ENCODE measurements at places on chromosomes 5 and 9.

DNA sequence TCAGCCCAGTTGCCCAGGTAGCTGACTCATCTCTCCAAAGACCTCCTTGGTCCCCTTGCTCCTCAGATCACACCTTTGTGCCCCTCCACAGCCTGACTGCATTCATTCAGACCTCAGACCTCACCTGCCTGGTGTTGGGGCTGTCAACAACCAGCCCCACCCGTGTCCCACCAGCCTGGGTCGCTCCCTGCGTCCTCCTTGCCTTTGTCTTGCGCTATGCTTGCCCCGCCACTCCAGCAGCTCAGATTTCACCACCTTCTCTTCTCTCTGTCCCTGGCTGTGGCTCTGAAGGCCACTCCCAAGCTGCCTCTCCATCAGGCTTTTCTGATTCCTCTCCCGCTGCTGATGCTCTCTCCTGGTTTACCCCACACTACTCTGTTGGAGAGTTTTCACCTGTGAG is 103.5 kb downstream of the MVB12B start:
- DNase-seq = no peak

- DNase-seq = no peak
Measured at GRCh38 chr9:130017076-130017475, 25.9 kb downstream of the FNBP1 start.

DNA sequence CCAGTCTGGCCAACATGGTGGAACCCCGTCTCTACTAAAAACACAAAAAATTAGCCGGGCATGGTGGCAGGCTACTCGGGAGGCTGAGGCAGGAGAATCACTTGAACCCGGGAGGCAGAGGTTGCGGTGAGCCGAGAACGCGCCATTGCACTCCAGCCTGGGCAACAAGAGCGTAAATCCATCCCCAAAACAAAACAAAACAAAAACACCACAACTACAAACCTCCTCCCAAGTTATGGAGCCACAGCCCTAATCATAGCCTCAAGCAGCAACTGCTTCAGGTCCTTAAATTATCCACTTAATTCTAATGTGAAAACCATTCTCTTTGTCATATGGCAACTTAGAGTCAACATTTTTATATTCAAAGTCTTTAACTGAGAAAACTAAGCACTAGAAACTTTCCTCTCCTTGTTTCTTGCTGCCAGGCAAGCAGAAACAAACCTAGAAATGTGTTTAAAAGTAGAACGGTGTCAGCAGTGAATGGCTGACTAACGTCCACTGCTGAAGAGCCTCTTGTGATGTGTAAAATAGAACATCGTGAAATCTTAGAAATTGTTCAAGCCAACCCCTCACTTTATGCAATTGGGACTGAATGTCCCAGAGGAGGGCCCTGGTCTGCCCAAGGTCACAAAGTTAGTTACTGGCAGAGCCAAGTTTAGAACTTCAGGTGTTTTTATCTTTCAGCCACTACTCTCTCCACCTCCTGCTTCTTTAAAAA is 5.7 kb downstream of the TMEM245 start:
- DNase-seq = no peak

DNA sequence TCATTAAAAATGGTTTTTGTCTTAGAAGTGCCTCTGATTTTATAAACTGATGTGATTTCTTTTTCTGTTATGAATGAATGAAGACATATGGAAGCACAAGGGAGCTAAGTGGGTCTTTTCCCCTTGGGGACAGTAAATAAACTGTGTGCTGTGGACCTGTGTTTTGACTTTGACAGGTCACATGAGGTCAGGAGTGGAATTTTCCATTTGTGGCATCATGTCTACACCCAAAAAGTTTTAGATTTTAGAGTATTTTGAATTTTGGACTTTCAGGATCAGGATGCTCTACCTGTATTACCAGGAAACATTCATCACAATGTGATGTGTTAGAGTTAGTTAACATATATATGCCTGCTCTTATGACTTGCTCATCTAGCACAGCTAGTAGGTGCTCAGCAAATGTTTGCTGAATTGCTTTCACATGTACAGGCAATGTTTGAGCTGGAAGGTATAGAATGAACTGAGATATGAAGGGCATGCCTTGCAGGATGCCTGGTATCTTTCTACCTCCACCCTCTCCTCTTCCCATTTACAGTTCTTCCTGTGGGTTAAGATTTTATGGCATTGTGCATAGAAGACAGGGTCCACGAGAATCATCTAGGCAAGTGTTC is 73.2 kb upstream of the NR3C1 start:
- no peak for DNase-seq

DNA sequence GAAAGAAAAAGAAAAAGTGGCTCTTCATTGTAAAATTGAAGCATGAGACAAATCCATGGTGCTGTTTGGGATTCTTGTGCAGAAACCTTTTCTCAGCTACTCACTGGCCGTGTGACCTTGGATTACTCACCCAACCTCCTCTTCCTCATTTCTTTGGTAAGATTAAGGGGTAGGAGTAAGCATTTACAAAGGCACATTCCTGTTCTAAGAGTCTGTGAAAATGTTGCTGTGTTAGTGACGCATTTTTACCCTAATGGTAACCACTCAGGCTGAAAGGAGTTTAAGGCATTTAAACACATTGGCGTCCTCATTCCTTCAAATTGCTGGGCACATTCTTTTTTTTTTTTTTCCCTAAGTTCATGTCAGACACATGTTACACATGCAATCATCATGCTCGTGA is 4.3 kb downstream of the RAI14 start:
- DNase-seq = no peak

GRCh38 chr5:175579742-175580432 is 78.0 kb upstream of the HRH2 start:
- no peak for DNase-seq

DNA sequence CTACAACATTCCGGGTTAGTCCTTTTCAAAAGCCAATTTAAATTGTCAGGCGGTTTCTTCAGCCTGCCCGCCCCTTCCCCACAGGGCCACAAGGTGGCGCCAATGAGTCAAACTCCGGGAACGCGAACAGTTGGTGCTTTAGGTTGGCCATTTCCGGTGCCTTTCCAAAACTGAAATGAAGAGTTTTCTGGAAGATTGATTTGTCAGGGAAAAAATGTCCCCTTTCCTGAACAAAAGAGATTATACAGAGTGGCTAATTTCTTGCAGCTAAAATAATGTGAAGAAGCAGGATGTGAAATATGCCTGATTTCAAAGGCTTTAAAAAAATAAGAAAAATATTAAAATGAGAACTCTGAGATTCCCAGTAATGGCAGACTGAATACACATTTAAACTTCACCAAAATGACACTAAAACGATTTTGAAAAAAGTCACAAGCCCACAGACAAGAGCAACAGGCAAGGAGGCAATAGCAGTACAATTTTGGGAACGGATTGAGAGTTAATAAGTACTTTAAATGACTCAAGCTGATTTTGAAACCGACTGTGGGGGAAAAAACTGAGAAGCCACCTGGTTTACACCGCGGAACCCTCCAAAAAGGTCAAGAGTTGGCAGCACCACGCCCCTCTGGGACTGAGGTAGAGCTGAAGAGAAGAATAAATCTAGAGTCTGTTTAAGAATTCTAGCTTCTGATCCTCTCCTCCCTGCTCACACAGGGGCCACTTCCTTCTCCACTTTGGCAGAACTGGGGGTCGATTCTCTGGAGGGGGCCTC is 45.7 kb downstream of the SLC46A2 start:
- peak; percentile 55 for DNase-seq

DNA sequence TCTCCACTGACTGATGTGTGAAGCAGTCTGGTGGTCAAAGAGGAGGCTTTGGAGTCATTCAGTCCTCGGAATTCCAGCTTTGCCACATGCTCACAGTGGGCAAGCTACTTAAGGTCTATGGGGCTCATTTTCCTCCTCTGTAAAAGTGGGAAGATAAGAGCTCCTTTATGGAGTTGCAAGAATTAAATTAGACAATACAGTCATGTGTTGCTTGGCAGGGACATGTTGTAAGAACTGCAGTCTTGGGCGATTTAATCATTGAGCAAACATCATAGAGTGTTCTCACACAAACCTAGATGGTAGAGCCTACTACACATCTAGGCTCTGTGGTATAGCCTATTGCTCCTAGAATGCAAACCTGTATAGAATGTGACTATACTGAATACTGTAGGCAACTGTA is 253.9 kb downstream of the SH3GL2 start:
- DNase-seq = no peak

- DNase-seq = no peak
Measured at GRCh38 chr9:99063522-99063921, 41.4 kb upstream of the TGFBR1 start.

DNA sequence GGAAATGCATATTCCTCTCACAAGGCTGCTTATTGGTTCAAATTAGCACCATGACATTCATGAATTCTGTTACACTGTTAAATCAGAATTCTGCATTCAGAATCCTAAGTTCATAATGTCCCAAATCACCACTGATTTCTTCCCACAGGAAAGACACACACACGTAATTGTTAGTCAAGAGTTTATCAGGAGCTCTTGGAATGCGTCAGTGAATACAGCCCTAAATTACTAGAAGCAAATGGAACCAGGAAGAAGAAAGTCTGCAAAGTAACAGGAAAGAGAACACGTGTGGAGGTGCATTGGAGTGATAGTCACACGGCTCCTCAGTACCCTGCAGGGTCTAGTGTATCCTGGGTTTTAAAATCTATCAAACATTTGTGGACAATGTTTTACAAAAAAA is 110.2 kb downstream of the ANXA2R start:
- DNase-seq = no peak

- no peak for DNase-seq
Measured at GRCh38 chr5:78916044-78916443, 69.1 kb downstream of the ARSB start.

DNA sequence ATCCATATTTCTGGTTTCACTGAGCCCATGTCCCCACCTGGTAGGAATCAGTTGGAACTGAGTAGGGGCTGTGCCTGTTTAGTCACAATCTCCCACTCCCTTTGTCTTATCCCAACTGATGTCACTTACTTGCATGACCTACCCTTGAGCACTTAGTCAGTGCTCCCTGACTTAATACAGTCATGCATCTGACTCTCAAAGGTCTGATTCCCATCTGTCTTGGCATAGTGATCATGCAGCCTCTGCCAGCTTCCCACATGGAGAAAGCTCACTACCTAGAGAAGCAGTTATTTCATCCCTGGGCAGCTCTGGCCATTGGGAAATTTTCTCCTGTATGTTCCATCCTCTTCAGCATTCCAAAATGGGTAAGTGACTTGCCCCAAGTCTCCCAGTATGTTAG is 24.8 kb downstream of the ABLIM3 start:
- no peak for DNase-seq

GRCh38 chr5:54703133-54703532 is 185.6 kb downstream of the SNX18 start:
- DNase-seq = no peak

GRCh38 chr9:128771094-128771721 is 519 bp downstream of the ZER1 start:
- no peak for DNase-seq

- DNase-seq = no peak
Measured at GRCh38 chr9:122143876-122144405, 15.6 kb downstream of the NDUFA8 start.

GRCh38 chr5:132439521-132440089 is 51.0 kb downstream of the IRF1 start:
- DNase-seq = no peak

GRCh38 chr5:172777881-172778814 is 7.2 kb upstream of the DUSP1 start:
- DNase-seq = no peak

GRCh38 chr5:157729858-157730257 is 1.4 kb upstream of the THG1L start:
- DNase-seq = no peak

- DNase-seq = no peak
Measured at GRCh38 chr5:32163785-32164184, 10.3 kb downstream of the GOLPH3 start.

DNA sequence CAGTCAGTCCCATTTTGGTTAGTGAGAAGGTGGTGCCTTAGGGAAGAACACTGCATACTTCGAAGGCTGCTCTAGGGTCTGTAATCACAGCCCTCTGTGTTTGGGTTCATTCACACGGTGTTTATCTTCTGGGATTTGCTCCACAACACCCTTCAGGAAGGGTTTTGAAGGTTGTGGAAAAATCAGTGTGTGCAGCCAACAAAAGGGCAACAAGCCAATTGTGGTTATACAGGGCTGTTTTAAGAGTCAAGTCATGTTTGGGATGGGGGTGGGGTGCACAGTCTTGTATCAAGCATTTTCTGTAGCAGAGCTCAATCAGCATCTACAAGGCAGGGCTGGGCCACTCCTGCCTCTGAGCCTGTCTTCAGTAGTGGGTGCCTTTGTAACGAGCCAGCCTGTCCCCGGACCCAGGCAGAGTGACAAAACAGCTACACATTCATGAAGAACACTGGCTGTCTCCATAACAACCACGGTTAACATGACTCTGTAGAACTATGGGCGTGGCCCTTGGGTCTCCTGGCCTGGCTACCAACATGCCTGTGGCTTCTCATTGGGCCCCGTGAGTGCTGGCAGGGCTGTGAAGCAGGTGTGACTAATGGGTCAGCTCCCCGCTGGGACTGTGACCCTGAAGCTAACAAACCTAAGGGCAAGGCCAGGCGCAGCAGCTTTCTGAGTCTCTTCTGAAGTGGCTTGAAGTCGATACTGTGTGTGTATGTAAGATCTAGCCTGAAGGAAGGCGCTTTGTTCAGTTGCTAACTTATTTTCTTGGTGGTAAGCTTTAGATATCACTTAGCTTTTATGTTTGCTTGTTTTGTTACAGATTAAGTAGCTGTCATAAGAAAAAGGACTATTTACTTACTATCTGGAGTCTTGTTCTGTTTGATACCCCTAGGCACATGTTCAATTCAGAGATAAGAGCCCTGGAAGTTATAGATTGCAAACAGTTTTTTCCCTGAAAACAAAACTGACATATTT is 27.9 kb upstream of the GOLM1 start:
- no peak for DNase-seq

- no peak for DNase-seq
Measured at GRCh38 chr5:13973724-13974123, 29.2 kb upstream of the DNAH5 start.

DNA sequence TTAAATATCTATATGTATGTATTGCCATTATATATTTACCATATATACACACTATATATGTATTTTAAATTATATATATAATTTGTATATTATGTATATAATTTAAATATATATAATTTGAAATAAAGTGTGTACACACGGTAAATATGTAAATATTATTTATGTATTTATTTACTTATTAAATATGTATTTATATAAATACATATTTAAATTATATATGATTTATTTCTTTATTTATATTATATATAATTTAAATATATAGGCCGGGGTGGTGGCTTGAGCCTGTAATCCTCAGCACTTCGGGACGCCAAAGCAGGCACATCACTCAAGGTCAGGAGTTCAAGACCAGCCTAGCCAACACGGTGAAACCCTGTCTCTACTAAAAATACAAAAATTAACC is 31.3 kb upstream of the LHFPL2 start:
- no peak for DNase-seq

DNA sequence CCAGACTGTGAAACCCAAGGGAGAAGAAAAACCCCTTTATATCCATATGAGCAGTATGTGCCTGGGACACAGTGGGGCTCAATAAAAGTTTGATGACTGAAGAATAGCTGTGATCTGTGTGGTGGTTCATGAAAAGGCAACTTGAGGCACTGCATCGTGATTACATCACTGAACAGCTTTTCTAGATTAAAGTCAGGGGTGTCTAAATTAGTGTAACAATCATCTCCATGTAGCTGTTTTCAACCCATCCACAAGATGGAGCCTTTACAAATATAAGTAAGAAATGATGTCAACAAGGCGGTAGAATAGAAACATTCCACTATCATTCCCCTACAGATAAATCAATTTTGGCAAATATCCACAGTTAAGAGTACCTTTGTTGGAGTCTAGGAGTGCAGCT is 55.5 kb downstream of the PRRC1 start:
- no peak for DNase-seq

- no peak for DNase-seq
Measured at GRCh38 chr5:101932599-101932998, 363.5 kb downstream of the SLCO4C1 start.

GRCh38 chr9:78491402-78491801 is 194.5 kb downstream of the PSAT1 start:
- no peak for DNase-seq
